ENCODE measurements at places on chromosomes 2 and 18. TPM values are rescaled to one million over a fixed set of nuclear protein-coding genes. Genes with fewer than 3 reads are reported as not detected.

RGPD3 gene
- 0.13 TPM for total RNA-seq

DNA sequence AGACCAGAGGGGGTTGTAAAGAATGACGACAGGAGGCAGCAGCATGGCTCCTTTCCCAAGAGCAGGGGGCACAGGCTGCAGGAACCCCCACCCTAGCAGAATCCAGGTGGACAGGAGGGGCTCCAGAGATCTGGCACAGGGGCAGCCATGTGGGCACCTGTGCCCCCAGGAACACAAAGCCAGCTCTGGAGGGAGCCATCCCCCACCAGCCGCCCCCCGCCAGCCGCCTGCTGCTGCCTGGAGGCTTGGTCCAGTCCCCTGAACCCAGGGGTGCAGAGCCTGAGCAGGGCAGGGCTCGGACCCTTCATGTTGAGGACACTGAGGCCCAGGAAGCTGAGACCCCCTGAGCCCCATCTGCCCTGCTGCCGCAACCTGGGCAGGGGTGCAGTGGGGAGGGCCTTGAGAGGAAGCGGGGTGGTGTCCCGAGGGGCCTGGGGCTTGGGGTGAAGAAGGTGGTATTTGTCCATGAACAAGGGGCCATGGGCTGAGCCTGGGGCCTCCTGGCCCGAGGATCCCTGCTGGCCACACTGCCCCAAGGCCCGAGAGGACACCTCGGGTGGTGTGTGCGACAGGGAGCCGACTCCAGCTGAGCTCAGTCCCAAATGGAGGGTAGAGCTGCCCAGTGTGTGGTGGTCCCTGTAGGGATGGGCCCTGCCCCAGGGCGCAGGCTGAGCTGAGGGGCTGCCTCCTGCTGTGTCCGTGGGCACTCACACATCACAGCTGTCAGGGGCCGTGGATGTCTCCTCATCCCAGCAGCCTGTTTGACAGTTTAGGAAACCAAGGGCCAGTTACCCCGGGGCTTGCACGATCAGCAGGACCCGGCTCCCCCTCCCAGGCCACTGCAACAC lies 39.8 kb upstream of the SNED1 start:
- no peak for DNase-seq

- no peak for DNase-seq
These were observed 20.4 kb downstream of the TGFBRAP1 start for GRCh38 chr2:105309147-105309545.

DNA sequence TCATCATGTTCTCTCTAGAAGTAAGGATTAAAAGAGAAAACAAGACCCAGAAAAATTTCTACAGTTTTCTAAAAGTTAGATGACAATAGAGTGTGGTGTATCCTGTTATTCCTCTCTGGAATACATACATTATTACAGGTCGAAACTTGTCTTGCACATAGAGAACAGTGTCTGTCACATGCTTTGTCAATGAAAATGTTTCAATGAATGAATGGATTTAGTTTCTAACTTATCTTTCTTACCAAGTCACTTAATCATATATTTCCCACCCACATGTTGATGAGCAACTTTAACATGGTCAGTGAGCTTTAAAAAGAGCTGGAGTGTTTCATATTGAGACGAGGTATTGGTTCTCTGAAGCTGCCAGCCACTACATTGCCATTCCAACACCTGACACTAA lies 4.3 kb downstream of the DSG4 start:
- no peak for DNase-seq

RRM2 gene
- 29.1 TPM for total RNA-seq

GRCh38 chr2:30684516-30684915 lies 122.7 kb downstream of the CAPN13 start:
- DNase-seq: no peak

CD8B2 gene
- total RNA-seq: not detected

CYS1 gene
- under 0.01 TPM for total RNA-seq

DNA sequence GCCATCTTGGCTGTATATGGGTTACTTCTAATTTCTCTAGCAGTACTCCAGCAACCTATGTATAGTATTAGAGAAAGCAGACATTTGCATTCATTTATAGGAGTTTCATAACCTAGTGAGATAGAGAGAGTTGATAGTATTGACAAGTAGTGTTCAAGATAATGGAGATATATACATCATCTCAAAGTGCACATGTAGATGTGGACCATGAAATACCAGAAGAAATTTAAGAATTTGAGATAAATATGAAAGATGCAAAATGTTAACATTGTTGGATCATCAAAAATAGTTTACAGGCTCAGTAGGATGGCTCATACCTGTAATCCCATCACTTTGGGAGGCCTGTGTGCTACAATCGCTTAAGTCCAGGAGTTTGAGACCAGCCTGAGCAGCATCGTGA lies 243.0 kb downstream of the MBD5 start:
- DNase-seq: no peak

DSC2 gene
- total RNA-seq: under 0.01 TPM

GRCh38 chr18:56390626-56391025 lies 247.8 kb downstream of the TXNL1 start:
- DNase-seq: no peak

DNA sequence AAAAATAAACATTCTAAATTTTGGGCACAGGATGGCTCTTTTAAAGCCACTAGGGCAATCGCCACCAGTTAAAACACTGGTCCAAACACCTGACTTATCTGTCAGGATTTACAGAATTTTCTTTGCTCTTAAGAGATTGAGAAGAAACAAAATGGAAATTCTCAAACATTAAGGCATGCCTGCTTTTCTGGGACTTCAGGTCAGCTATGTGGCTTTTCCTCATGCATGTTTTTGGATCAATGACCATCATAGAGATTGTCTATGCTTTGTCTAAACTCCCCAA lies 112.7 kb downstream of the SMAD2 start:
- no peak for DNase-seq

SCN2A gene
- total RNA-seq: under 0.01 TPM

- DNase-seq: no peak
These were observed 159.3 kb upstream of the REV1 start for GRCh38 chr2:99648906-99649789.

GRCh38 chr2:202687276-202687675 lies 52.5 kb downstream of the FAM117B start:
- no peak for DNase-seq

FOXI3 gene
- not detected for total RNA-seq

GRCh38 chr2:218404351-218405085 lies 4.8 kb downstream of the CTDSP1 start:
- no peak for DNase-seq

DNA sequence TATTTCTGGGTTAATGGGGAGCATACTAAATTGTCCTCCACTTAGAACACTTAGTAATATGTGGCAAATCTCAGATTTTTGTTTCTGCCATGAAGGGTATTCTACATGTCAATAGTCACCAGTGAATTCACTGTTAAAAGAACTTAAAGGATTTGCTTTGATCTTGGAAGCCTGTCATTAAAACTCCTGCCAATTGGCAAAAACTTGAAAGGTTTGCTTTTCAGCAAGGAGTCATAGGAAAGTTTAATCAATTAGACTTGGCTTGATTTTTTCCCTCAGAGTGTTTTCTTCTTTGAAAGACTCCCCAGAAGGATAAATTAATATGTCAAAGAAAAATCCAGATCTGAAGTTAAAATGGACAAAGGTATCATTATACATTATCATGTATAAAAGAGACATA lies 671.9 kb upstream of the PKDCC start:
- DNase-seq: no peak
